ENCODE measurements at places on chromosomes 16 and 17.

DNA sequence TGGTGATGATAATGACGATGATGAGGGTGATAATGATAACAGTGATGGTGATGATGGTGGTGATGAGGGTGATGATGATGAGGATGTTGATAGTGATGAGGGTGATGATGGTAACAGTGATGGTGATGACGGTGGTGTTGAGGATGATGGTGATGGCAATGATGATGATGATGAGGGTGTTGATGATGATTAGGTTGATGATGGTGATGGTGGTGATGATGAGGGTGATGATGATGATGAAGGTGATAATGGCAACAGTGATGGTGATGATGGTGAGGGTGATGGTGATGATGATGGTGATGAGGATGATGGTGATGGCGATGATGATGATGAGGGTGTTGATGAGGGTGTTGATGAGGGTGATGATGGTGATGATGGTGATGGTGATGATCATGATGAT lies 93.8 kb upstream of the ZNF469 start:
- DNase-seq, result no peak

- DNase-seq, result no peak
These were observed 64.6 kb downstream of the CDK5R1 start for GRCh38 chr17:32551186-32551955.

- peak; percentile 0 for DNase-seq
These were observed 14.0 kb downstream of the VPS53 start for GRCh38 chr17:700504-701094.

- no peak for DNase-seq
These were observed 24.7 kb downstream of the DDX42 start for GRCh38 chr17:63798572-63799106.

DNA sequence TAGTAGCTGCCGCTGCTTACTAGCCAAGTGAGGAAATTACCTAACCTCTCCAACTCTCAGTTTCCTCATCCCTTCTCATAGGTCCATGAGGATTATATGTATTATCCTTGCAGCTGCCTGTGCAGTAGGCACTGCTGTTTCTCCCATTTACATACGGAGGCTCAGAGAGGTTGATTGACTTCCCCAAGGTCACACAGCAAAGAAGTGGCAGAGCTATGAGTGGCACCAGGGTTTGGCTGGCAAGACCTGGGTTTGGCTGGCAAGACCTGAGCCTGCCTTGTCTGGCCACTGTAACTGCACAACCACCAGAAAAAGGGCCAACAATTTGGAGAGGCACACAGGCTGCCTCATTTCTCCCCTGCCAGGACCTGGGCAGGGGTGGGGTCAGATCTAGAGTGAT lies 2.5 kb upstream of the NDRG4 start:
- DNase-seq, result no peak

DNA sequence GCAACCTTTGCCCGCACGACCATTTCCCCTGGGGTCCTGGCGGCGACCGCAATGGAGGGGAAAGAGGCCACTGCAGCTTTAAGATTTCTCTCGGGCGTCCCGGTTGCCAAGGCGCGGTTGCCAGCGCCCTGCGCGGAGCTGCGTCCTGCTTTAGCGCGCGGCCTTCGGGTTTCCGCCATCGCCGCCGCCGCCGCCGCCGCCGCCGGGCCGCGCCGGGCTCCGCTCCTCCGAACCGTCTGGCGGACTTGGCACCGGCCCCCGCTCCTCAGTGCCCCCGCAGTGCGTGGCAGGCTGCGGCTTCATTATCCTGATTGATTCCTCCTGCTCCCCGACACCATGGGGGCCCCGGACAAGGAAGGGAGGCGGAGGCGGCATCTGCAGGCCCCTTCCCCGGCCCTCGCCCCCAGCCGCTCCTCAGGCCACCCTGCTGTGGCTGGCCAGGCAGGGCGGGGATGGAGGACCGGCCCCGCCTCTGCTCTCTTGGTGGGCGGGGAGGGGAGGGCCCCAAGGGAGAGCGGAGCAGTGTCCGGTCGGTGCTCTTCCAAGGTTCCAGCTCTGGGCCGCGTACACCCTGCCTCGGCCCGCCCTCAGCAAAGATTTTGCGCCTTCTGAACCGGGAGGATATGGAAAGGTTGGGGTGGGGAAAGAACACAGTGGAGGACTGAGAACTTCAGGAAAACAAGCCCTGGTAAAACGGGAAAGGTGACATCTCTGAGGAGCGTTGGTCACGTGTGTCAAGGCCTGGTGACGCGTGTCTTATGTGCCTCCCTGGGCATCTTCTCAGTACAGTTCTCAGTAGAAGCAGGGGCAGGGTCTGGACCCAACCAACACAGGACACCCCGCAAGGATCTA lies 34.0 kb downstream of the NEUROD2 start:
- DNase-seq, result peak; percentile 42

DNA sequence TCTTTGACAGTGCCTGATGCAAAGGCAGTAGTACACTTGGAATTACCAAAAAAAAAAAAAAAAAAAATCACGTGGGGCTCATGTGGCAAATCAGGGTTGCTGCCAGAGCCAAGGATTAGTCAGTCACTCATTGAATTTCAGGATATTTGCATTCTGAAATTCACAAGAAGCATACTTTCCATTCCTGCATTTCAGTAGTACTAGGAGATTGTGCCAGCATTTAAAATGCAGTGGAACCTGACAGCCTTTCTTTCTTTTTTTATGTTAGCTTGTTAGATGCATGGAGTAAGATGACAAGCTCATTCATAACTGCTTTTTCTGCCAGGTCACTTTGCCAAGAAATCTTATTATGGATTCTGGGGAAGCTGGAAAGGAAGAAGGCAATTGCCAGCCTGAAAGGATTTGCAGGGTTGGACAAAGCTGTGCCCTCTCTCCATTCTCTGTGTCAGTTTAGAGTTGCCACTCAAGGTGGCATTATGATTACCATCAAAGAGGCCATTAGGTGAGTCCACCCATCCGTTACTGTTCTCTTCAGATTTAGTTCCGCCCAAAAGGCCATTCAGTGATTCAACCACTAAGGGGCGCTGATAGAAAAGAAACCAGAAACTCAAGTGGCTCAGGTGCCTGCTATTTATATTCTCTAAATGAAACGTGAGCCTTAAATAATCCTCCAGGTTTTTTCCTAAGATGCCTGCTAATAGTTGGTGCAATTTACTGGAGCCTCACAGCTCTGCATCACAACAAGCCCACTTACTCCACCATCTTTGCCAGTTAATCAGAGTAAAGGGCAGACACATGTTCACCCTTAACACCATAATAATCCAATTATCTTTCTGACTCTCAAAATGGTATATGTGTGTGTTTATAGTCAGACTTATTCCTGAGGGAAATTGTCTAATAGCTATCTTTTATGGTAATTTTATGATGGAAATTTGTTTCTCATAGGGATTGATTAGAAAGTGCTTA lies 59.0 kb downstream of the TANGO6 start:
- DNase-seq, result peak; percentile 65

DNA sequence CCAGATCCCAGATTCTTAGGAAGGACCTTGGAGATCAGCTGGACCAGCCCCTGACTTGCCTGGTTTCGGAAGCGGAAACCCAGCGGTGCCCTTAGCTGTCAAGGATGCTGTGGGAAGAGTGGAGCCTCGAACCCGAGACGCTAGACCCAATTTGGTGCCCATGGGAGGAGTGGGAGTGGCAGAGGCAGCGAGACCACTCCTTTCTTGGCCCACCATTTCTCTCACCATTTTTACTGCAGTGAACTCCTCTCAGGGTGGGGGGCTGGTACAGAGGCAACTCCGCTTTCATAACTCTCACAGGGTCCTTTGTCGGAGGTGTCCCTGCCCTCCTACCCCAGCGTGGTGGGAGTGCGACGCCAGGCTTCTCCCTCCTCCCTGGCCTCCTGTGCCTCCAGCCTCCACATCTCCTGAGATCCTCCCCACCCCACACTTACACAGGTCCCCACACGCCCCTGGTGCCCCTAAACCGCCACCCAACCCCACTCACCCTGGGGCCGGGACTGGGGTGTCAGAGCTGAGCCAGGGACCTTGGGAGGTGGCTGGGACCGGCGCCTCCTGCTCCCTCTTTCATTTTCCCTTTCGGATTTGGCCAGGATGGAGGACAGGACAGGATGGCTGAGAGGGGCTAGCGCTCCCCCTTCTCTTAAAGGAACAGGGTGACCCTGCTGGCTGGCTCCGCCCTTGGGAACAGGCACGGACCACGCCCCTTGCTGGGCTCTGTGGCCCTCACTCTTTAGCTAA lies at the start of gene GJD3:
TSS of gene GJD3 (minus strand) at position 617 of the 741 bp plus-strand sequence. CDS start 922 bp downstream, outside the sequence.
- no peak for DNase-seq

DNA sequence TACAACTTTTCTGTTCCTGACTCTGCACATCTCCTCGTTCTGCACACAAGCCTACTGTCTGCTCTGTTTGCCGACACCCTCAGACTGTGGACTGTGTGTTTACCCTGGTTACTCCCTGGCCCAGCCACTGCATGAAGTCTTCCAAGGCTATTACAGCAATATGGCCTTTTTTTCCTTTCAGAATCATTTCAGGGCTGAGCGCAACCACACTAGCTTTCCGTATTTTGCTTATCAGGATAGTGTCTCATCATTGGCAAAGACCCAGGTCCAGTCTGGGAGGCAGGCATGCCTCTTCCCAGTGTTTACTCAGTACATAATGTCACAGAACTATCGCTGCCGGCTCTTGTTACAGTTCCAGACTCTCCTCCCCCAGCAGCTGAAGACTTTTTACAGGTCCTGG lies 10.1 kb downstream of the DNAH9 start:
- DNase-seq, result no peak

GRCh38 chr17:5373112-5373511 lies 46.4 kb downstream of the NUP88 start:
- DNase-seq, result no peak

DNA sequence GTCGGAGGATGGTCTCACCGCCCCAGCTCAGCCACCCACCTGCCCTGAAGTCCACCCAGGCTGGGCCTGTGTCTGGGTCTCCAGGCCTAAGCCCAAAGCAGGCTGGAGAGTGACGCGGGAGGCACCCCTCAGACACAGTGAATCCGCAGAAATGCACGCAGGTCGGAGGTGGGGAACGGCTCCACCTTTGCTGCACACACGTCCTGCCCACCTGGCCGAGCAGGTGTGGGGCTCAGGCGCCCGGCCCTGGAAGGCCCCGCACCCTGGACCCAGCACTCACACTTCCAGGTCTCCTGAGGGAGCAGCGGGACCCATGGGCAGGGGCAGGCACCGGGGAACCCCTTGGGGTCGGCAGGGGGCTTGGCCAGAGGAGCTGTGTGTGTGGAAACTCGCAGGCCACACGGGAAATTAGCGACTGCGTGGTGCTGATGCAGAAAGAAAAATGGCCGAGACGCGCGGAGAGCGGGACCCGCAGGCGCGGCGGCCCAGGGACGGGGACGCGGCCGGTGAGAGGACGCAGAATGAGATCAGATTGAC lies 10.7 kb downstream of the CYBC1 start:
- DNase-seq, result no peak

DNA sequence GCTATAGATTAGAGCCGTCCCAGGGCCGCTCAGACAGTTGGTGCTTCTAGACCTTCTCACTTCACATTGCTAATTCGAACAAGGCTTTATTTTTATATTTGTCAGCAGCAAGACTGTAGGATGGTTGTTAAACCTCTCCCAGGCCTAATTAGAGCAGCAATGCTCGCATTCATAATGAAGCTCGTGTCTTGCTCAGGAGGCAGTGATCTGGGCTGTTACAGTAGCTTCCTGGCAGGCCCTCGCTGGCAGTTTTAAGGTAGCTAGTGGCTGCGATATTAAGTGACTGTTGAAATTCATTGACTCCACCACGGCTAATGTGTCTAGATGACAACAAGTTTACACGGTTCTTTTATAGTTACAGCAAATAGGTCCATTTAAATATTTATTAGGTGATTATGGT lies 23.2 kb upstream of the ANKFN1 start:
- no peak for DNase-seq

GRCh38 chr16:1338119-1338730 lies 4.8 kb downstream of the BAIAP3 start:
- peak; percentile 23 for DNase-seq

DNA sequence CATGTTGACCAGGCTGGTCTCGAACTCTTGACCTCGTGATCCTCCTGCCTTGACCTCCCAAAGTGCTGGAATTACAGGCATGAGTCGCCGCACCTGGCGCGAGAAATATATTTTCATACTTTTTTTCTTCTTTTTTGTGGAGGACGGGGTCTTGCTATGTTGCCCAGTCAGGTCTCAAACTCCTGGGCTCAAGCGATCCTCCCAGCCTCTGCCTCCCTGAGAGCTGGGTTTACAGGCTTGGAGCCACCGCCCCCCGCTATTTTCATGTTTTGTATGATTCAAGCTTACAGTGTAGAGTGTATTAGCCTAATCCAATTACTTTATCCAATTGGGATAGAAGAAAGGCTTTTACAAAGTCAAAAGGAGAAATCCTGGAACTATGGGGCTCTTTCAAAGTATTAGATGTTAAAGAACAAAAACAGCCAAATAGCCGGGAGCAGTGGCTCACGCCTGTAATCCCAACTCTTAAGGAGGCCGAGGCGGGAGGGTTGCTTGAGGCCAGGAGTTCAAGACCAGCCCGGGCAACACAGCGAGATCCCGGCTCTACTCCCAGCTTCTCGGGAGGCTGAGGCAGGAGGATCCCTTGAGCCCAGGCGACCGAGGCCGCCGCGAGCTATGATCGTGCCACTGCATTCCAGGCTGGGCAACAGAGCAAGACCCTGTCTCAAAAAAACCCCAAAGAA lies 1.4 kb upstream of the MAP1LC3B start:
- no peak for DNase-seq

DNA sequence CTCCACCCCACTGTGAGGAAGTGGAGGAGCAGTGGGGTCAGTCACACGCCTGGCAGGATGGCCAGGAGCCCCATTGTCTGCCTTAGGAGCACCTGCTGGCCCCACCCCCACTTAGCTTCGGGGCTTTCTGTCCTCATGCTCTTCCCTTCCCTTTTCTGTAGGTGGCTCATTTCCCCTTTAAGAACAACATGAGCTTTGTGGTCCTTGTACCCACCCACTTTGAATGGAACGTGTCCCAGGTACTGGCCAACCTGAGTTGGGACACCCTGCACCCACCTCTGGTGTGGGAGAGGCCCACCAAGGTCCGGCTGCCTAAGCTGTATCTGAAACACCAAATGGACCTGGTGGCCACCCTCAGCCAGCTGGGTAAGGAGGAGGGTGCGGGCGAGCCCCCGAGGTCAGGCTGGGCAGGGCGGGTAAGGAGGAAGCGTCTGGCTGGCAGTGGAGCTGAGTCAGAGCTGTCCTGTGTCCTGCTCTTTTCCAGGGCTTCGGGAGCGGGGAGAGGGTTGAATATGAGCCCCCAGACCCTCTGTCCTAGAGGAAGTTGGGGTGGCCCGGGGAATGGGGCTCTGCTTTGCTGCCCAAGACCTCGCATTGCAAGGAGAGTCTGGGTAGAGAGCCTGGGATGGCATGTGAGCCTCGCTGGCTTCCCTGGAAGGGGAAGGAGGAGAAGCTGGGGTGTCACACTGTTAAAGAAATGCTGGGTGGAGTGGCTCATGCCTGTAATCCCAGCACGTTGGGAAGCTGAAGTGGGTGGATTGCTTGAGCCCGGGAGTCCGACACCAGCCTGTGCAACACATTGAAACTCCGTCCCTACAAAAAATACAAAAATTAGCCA lies 9.2 kb upstream of the SERPINF1 start:
- DNase-seq, result no peak
